ENCODE measurements at places on chromosomes 2 and 18.

- DNase-seq = no peak
Observed at GRCh38 chr18:37913051-37913450, 347.5 kb upstream of the CELF4 start.

DNA sequence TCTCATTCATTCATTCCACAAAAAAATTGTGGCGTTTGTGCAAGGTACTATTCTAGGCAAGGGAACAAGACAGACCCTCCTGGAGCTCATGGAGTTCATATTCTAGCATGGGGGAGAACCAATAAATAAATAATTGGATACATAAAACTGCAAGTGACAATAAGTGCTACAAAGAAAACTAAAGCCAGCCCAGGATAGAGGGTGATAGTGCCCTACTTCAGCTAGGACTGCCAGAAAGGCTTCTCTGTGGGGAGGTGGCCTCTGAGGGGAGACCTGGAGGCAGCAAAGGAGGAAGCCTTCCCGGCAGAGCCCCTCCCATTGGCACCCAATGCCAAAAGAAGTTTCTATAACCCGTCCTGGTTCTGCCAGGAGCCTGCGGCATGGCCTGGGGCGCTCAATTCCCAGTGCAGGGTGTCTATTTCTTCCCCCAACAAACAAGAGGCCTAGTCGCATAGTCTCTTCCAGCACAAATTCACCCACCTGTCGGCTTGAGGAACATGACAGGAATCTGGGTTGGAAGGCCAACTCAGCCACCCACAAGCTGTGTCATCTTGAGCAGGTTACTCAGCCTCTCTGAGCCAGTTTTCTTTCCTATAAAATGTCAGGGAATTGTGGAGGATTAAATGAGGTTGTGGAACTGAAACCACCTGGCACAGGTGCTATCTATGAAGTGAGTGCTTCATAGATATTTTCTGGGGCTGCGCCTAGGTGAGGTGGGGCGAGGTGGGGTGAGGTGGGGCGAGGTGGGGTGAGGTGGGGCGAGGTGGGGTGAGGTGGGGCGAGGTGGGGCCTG lies 94.3 kb downstream of the ZFP36L2 start:
- DNase-seq = no peak

GRCh38 chr2:186946896-186947467 lies 98.0 kb upstream of the ZSWIM2 start:
- DNase-seq = no peak

DNA sequence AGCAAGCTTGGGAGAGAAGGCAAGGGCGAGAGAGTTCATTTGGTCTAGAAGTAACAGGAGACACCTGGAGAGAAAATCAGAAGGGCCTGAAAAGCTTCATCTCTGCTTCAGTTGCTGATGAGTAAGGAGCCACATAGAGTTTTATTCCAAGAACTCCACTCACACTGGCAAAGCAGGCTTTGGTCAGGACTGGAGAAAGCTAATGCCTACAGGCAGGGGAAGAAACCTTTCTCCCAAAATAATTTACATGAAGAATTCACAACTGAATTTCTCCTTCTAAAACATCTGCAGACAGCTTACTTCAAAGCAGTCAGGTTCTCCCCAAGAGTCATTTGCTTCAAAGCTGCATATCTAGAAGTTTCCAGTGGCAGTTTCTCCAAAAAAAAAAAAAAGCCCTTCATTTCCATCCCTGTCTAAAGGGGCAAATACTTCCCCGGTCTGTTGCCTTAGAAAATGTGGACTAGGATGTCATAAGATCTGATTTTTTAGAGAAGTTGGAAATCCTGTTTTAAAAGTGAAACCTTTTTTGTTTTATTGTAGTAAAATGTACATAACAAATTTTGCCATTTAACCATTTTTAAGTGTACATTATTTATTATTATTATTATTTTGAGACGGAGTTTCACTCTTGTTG lies 46.3 kb downstream of the TMEM247 start:
- DNase-seq = no peak

- no peak for DNase-seq
Observed at GRCh38 chr18:49473721-49474120, 13.3 kb upstream of the DYM start.

Data from stimulated activated CD8-positive, alpha-beta memory T cell treated with anti-CD3 and anti-CD28 coated beads, Interleukin-7, amount 100 ng/mL, for 1 hour (primary cell).